ENCODE measurements at places on chromosomes 13 and 19. TPM values are rescaled to one million over a fixed set of nuclear protein-coding genes. Genes with fewer than 3 reads are reported as not detected.

Gene NFILZ
- not detected for total RNA-seq

Gene OR7C1
- total RNA-seq: not detected

Gene CRLF1
- 7.8 TPM for total RNA-seq

Gene ANKRD24
- total RNA-seq: 0.48 TPM

Gene C13orf42
- not detected for total RNA-seq

Gene ADGRE2
- 10.3 TPM for total RNA-seq

Gene ZNF534
- total RNA-seq: not detected

Gene DNAAF3
- total RNA-seq: 12.2 TPM

Gene ZNF44
- 11.7 TPM for total RNA-seq

Gene GPR4
- not detected for total RNA-seq

Gene LILRB3
- not detected for total RNA-seq

GRCh38 chr13:55577082-55577846 lies 1563.5 kb upstream of the PRR20A start:
- DNase-seq: no peak

DNA sequence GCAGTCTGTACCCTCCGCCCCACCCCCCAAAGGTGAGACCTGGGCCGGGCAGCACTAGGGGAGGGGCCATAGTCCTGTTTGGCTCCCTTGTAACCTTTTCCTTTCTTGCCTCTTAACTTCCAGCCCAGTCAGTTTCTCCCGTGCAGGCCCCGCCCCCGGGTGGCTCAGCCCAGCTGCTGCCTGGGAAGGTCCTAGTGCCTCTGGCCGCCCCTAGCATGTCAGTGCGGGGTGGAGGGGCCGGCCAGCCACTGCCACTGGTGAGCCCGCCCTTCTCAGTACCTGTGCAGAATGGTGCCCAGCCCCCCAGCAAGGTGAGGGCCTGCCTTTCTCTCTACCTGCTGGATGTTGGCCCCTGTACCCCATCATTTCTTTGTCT lies 10.5 kb upstream of the PRR19 start:
- DNase-seq: no peak

- no peak for DNase-seq
These were observed 43.1 kb downstream of the TMEM255B start for GRCh38 chr13:113802090-113802531.

GRCh38 chr13:95684418-95684817 lies 7.5 kb downstream of the DNAJC3 start:
- DNase-seq: no peak

DNA sequence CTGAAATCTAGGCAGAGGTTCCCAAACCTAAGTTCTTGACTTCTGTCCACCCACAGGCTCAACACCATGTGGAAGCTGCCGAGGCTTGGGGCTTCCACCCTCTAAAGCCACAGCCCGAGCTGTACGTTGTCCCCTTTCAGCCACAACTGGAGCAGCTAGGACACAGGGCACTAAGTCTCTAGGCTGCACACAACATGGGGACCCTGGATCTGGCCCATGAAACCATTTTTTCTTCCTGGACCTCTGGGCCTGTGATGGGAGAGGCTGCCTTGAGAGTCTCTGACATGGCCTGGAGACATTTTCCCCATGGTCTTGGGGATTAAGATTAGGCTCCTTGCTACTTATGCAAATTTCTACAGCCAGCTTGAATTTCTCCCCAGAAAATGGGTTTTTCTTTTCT lies 118.4 kb downstream of the GPC5 start:
- no peak for DNase-seq

GRCh38 chr19:12093777-12094176 lies 29.2 kb downstream of the ZNF844 start:
- DNase-seq: no peak

GRCh38 chr13:20435616-20436368 lies 89.9 kb downstream of the CRYL1 start:
- DNase-seq: no peak

- DNase-seq: no peak
These were observed 30.3 kb upstream of the CEACAM1 start for GRCh38 chr19:42558450-42559150.

DNA sequence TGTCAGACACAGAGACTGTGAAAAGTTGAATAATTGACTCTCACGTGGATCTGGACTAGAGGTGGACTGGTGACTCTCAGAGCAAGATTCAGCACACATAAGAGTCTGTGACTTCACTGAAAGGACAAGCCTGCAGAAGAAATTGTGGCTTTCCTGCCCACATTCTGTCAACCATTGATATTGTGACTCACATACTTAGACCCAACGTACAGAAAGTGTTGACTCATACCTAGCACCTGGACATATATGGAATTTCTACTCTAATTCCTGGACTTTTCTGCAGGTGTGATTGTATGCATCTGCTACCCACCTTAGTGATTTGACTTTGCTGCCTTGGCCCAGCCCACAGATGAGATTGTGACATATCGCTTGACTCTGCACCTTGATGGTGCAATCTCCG lies 15.6 kb upstream of the ZNF730 start:
- no peak for DNase-seq

GRCh38 chr19:20660473-20661140 lies 764 bp downstream of the ZNF626 start:
- no peak for DNase-seq

GRCh38 chr19:41363753-41364523 lies at the start of gene B9D2:
Gene B9D2, minus strand, starts transcription at chr19:41364149. Its CDS starts 630 bp downstream, at chr19:41363519.
- peak; percentile 97 for DNase-seq

DNA sequence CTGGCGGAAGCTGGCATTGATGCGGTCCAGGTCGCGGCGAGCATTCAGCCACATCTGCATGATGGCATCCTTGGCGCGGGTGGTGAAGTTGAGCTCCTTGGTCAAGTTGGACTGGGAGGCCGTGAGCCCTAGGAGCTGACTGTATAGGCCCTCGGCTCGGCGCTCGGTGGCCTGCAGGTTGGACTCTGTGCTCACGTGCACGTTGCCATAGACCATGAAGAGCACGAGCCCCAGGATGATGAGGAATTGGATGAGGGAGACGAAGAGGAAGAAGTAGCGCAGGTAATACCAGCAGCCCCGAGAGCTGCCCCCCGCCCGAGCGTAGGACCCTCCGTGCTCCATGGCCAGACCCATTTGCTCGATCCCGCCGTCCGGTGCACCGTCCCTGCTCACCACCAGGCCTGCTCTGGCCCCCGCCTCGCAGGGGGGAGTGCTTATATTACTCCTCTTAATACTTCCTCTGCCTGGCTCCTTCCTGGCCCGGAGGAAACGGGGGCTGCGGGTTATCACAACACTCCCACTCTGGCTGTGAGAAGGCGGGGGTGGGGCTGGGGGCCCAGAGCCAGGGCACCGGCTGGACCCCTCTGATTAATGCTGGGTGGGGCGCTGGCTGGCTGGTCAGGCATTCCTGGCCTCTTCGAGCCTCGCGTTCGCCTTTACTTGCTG lies at the start of gene PLVAP:
Gene PLVAP (minus strand): TSS at position 408 of the 666 bp plus-strand sequence. CDS start 54 bp downstream, at position 354.
- DNase-seq: no peak

- DNase-seq: no peak
These were observed 66.8 kb downstream of the TDRD3 start for GRCh38 chr13:60463787-60464186.

- DNase-seq: no peak
These were observed 59.0 kb upstream of the MCF2L start for GRCh38 chr13:112910016-112910415.

GRCh38 chr13:40272776-40273139 lies 393.7 kb downstream of the FOXO1 start:
- DNase-seq: no peak

DNA sequence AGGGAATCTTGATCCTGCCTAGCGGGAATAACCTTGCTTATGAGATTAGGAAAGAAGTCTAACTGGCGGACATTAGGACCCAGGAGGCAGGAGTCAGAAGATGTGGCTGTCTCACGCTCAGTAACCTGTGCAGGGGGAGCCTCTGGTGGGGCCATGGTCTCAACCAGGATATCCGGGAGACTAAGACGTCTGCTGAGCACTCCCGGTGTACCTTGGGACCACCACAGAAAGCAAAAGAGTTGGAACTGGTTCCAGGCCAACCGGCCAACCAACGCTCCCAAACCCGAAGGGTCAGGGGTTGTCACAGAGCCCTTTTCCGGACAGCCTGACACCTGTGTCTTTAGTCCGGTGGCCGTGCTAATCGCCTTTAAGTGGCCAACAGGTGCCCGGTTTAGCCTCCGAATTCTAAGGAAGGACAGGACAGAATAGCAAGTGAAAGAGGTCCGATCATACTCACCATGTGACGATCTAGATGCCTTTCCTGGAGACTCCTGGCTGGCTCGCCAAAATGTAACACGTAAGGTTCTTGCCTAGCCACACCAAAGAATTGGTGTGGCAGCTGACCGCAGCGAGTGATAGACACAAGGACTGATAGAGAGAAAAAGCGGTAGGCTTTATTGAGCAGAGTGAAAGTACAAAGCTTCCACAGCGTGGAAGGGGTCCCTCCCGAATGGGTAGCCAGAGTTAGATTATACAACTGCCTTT lies 103.9 kb upstream of the DIAPH3 start:
- DNase-seq: no peak

DNA sequence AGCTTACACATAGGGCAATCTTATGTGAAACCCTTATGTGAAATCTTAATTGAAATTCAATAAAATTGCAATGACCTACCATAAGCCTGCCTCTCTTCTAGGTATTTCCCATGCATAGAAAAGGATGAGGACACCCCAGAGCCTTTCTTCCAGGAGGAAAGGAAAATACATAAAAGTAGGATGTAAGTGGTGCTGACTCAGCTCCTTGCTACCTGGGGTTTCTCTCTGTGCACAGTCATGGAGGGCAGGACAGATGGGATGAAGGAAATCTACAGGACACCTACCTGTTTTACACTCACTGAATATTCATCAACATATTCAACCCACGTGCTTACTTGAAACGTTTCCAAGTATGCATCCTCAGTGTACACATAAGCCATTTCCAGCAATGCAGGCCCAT lies 1299.2 kb upstream of the SLC10A2 start:
- no peak for DNase-seq

DNA sequence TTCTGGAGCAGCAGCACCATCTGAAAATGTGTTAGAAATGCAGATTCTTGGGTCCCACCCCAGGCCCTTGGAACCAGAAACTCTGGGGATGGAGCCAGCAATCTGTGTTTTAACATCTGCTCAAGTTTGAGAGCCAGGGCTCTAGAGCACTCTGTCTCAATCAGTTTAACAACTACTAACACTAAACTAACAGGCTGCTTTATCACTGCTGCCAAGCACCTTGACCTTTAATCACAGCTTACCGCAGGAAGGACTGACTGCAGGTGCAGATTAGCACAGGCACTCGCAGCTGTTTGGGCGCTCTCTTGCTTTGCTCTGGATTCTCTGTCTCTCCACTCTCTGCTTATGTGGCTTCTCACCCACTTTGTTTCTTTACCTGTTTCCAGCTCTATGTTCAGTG lies 163.5 kb downstream of the MTUS2 start:
- no peak for DNase-seq

DNA sequence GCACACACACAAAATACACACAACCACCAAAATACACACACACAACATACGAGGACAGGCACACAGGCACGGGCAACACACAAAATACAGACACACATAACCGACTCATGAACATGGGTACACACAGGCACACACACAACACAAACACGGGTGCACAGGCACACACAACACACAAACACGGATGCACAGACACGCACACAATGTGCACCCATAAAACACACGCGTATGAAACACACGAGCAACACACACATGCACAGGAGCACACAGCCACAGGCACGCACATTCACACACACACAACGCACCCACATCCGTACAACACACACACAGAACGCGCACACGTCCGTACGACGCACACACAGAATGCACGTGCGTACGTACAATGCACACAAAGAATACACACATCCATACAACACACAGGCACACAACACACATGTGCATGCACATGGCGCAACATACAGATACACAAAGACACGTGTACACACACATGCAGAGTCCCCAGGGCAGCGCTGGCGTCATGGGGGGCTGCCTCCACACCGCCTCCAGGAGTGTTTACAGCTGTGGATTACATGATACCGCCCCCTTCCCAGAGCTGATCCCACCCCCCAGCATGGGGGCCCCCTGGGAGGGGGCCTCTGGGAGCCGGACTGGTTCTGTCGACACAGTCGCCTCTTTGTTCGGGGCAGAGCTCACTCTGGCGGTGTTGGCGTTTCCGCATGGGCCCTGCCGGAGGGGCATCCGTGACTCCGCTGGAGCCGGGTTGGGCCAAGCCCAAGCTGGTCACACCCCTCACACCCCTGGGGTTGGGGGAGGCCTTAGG lies 2.9 kb downstream of the SBNO2 start:
- no peak for DNase-seq

GRCh38 chr13:109724603-109725002 lies 61.8 kb downstream of the IRS2 start:
- no peak for DNase-seq

- no peak for DNase-seq
These were observed 12.1 kb upstream of the URAD start for GRCh38 chr13:28000567-28000966.

- no peak for DNase-seq
These were observed 5.9 kb downstream of the ANGPTL6 start for GRCh38 chr19:10096615-10096963.

- DNase-seq: no peak
These were observed 2.0 kb upstream of the INAFM1 start for GRCh38 chr19:47272448-47273312.

- DNase-seq: no peak
These were observed 174.3 kb downstream of the IRS2 start for GRCh38 chr13:109611912-109612691.

- no peak for DNase-seq
These were observed 19.0 kb downstream of the OLFM2 start for GRCh38 chr19:9917321-9917720.

DNA sequence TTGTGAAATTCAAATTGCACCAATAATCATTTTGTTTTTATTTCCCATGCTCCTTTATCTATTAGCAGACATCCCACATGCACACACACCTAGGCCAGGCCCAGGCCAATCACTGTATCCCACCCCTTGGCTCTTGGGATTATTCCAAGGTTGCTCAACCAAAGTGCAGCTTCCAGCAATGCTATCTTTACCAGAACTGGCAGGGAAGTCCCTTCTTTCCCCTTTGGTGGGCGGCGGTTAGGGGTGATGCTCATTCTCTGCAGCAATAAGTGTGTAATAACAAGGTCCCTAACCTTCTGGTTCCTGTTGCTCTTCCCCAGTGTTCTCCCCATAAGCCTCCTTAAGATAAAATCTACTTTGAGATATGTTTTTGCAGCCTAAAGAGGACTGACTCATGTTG lies 18.3 kb upstream of the KCTD12 start:
- DNase-seq: no peak

GRCh38 chr13:28717170-28717569 lies 1.6 kb downstream of the SLC46A3 start:
- DNase-seq: no peak

GRCh38 chr13:39410096-39410901 lies 192.7 kb downstream of the LHFPL6 start:
- DNase-seq: no peak

Measured in type B pancreatic cell (in vitro differentiated cells).